Activated naive CD4-positive, alpha-beta T cell treated with anti-CD3 and anti-CD28 coated beads for 36 hours (primary cell): ENCODE measurements at places on chromosomes 3 and 15.

DNA sequence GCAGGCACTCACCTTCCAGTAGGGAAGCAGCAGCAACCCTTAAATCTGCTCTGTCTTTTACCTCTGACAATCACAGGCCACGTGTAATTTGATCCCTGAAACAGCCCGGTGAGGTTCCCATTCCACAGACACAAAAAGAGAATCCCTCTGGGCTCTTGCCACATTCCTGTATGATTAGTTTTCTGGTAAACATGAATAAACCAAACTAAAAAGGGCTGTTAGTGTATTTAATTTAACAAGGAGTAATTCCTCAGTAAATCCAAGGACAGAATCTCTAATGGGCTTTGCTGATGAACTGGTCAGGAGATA lies 186.9 kb downstream of the FAM43A start:
- no peak for DNase-seq

DNA sequence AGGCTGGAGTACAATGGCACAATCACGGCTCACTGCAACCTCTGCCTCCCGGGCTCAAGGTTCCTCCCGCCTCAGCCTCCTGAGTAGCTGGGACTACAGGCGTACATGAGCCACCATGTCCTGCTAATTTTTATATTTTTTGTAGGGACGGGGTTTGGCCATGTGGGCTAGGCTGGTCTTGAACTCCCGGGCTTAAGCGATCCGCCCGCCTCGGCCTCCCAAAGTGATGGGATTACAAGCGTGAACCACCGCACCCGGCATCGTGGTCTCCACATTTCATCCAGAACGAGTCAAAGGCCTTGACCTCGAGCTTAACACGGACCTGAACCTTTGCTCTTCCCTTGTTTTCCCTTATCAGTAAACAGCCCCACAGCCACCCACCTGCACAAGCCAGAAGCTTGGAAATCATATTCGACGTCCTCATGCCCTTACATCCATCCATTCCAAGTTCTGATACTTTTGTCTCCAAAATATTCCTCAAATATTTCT lies 1.4 kb upstream of the PTPN23 start:
- DNase-seq: no peak

DNA sequence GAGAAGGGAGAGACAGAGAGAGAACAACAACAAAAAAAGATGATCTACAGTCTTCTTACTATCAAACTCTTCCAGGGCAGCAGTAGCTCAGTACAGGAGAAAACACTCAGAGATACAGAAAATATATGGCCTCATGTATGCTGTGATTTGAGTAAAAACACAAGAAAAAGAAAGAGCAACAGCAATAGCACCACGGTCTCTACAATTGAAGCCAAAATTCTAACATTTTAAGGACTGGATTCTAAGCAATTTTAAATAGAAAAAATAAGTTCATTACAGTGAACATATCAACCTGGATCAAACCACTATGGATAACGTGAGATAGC lies 43.5 kb upstream of the ALCAM start:
- DNase-seq: no peak

- no peak for DNase-seq
Measured at GRCh38 chr15:39459548-39459947, 121.3 kb upstream of the THBS1 start.

DNA sequence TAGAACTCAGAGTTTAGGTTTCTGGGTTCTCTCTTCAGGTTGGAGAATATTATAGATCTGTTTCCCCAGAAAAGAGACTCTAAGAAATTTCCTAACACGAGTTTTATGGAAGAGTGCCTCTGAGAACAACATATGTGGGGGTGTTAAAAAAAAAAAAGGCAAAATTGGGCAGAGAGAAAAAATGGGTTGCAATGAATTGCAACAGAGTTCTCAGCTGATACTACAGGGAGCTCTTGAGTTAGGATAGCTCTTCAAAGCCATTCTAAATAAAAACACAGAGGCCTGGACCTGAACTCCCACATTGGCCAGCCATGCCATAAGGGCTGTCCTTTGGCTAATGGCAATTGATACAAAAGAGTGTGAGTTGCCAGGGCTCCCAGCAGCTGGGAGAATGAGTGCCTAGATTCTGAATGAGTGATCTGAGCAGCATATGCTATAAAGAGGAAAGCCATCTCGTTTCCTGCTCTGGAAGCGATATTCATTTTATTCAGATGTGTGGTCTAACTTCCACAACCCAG lies 20.1 kb upstream of the UBE2E2 start:
- DNase-seq: no peak

- DNase-seq: no peak
Measured at GRCh38 chr3:134704133-134704532, 53.3 kb upstream of the KY start.

- DNase-seq: no peak
Measured at GRCh38 chr15:74421302-74422245, 12.2 kb downstream of the SEMA7A start.

GRCh38 chr3:128906804-128907525 lies 27.5 kb downstream of the ACAD9 start:
- no peak for DNase-seq

GRCh38 chr3:193803288-193803687 lies 210.3 kb downstream of the OPA1 start:
- DNase-seq: no peak

DNA sequence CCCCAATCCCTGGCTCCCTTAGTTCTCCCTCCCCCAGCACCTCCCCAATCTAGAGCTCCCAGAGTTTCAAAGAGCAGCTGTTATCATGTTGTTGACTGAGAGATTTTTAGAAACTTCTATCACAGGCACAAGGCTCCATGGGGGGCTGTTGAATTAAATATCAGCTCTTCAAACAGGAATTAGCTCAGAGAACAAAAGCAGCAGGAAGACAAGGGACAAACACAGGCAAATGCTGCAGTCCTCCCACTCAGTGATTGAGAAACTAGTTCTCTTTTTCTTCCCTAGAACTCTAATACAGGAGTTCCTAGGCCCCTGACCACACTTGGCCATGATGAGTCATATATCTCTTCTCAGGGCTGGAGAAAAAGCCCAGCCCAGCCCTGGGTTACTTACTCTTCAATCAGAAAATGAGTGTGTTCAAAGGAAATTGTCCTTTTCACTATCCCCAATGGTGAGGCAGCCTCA lies 262.1 kb downstream of the IGSF11 start:
- DNase-seq: no peak

DNA sequence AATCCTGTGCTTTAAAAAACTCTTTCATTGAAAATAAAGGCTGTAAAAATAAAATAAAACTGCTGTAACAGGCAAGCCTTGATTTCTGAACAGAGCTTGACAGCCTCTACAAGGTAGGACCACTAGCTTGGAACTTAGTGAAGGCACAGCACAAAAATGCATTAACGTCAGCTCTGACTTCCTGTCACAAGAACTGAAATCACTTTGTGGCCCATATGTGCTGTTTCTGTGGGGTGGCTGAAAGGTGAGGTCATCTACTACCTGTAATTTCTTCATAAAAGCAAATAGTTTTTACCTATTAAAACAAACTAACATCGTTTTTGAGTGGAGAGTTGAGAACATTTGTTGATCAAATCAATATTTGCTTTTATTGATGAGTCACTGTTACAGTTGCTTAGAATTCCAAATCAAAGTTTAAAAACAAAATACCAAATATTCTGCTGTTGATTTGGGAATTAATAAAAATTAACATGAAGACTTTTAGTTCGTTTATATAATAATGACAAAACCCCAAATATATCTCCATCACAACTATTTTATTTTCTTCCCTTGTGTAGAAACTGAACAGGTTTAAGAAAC lies 1034.1 kb downstream of the MCTP2 start:
- no peak for DNase-seq

DNA sequence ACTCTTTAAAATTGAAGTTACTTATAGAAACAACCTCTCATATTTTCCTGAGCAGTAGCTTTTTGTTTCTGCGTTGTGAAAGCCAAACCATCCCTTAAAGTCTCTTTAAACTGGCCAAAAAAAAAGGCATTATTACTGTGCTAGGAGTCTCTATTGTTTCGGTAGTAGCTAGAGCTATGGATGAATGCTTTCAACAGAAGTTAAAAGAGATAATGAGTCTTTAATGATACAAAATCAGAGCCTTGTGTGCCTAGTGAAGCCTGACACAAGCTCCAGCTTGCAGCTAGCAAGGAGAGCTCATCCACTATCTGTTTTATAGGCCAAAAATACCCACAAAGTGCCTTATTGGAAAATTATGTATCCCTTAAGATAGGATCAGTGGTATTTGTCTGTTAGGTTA lies 360.4 kb upstream of the CDIN1 start:
- DNase-seq: no peak

GRCh38 chr3:187942658-187943241 lies 197.5 kb upstream of the BCL6 start:
- DNase-seq: no peak

- DNase-seq: no peak
Measured at GRCh38 chr3:69761896-69762767, 22.9 kb downstream of the MITF start.

GRCh38 chr15:41583795-41584194 lies 24.8 kb downstream of the TYRO3 start:
- no peak for DNase-seq

DNA sequence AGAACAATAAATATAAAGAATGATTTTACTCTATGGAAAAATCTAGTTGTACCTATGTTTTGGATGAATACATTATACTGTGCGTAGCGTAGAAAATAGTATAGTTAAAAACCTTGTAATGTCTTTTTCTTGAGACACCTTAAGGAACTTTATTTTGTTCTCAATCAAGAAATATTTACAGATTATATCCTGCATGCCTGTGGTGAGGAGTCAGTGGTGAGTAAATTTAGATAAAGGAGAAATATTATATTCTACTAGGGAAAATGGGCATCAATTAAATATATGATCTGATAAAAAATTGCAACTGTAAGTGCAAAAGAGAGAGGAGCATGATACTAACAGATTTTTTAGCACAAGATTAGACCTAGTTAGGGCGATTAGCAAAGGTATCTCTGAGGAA lies 157.7 kb downstream of the RBMS3 start:
- DNase-seq: no peak

DNA sequence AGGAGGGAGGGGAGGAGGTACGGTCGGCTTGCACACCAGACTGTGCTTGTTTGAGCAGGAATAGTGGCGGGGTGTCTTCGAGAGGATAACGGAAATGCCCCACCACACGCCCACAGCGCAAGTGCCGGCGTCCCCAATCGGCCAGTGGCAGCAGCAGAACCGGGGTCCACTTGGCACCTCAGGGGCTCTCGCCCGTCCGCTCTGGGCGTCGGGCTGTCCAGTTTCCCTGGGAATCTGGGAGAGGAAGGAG lies 53.7 kb downstream of the CCDC54 start:
- DNase-seq: peak; percentile 51

DNA sequence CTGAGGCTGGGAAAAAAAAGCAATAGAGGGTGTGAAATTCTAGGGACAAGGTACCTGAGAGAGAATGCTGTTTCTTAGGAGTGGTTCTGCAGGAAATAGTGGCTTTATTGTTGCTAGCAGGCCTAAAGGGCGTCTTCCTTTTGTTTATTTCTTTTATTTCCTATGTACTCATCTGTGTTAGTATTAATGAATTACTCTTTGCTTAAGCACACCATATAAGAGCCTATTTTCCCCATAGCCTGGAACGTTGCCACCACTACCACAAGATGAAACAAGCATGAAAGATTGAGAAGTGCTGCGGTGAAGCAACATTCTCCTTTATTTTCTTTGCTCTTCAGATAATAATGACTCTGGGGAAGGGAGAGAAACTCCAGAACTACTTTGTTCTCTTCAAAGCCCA lies 21.3 kb upstream of the GOLIM4 start:
- no peak for DNase-seq

- no peak for DNase-seq
Measured at GRCh38 chr3:148756311-148756710, 58.6 kb downstream of the AGTR1 start.

DNA sequence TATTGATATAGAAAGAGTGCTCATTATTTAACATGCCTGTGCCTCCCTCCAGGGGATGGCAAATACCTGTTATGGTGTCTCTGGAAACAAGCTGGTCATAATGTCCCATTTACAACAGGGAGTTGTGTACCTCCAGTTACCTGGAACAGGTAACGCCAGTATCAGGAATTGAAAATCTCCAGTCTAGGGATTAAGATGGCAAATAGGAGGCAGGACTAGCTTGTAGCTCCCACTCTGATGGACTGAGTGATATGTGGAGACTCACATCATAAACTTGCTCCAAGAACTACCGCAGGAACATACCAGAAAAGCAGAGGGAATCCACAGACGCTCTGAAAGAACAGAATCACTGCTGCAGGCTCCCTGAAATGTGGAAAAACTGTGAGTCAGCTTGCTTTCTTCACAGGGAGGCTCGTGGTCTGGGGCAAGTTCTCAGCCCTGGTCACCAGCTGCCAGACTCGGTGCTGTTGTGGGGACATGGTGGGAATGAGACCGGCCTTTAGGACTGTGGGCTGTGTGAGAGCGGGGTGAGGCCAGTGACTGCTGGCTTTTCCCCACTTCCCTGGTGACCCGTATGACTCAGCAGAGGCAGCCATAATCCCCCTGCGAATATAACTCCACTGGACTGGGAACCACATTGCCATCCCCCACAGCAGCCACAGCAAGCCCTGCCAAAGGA lies 97.4 kb downstream of the KCNAB1 start:
- DNase-seq: no peak

DNA sequence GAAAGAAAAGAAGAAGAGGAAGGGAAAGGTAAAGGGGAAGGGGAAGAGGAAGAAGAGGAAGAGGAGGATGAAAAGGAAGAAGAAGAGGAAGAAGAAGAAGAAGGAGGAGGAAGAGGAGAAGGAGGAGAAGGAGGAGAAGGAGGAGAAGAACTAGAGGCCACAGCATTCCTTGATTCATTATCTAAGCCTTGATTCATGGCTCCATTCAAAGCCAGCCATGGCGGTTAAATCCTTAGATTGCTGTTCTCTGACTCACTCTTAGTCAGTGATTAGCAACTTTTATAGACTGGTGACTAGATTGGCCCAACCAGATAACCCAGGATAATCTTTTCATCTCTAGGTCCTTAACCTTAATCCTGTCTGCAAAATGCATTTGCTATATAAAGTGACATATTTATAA lies 47.6 kb downstream of the OSTN start:
- no peak for DNase-seq

- DNase-seq: peak; percentile 26
Measured at GRCh38 chr3:70360979-70361760, 48.7 kb upstream of the MDFIC2 start.

DNA sequence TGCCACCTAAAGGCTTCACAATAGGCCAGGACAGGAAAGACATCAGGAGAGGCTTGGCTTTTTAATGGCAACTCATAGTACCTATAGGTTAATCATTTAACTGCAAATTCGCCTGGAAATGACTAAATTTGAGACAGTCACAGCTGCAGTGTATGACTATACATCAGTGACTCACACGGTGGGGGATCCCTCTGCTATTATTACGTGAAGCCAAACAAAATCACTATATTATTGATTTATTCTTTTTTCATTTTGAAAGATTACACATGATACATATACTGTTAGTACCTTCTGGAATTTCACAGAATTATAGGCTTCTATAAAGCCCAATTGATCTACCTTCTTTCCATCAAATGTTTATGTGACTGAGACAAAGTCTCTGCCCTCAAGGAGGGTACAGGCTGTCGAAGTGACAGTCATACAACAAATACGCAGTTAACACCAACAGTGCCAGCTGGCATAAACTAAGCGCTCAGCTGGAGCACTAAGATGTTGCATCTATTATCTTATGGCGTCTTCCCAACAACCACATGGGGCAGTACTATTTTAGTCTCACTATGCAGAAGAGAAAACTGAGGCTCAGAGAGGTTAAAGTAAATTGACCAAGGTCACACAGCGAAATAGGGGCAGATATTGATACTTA lies 82.0 kb upstream of the LMOD3 start:
- DNase-seq: peak; percentile 84

- no peak for DNase-seq
Measured at GRCh38 chr3:36058404-36059030, 321.8 kb upstream of the STAC start.

- no peak for DNase-seq
Measured at GRCh38 chr15:89038146-89038545, 50.1 kb upstream of the ABHD2 start.

- DNase-seq: no peak
Measured at GRCh38 chr15:27990521-27991515, 108.3 kb downstream of the OCA2 start.
